ENCODE measurements at places on chromosomes 6 and 20.

- DNase-seq: no peak
These were observed 1321.1 kb upstream of the GJE1 start for GRCh38 chr6:140811642-140812041.

- DNase-seq: no peak
These were observed 7.5 kb downstream of the GABBR1 start for GRCh38 chr6:29625337-29625930.

- no peak for DNase-seq
These were observed 49.6 kb upstream of the RIPOR2 start for GRCh38 chr6:24985323-24985722.

GRCh38 chr6:155818698-155819097 lies 363.1 kb upstream of the NOX3 start:
- no peak for DNase-seq

GRCh38 chr6:151374036-151374683 lies 17.2 kb downstream of the ZBTB2 start:
- DNase-seq: no peak

Measured in retinal pigment epithelial cell (primary cell).